ENCODE measurements at places on chromosomes 2 and 18. TPM values are rescaled to one million over a fixed set of nuclear protein-coding genes. Genes with fewer than 3 reads are reported as not detected.

- no peak for DNase-seq
Observed at GRCh38 chr2:119575439-119575838, 31.2 kb downstream of the CFAP221 start.

DNA sequence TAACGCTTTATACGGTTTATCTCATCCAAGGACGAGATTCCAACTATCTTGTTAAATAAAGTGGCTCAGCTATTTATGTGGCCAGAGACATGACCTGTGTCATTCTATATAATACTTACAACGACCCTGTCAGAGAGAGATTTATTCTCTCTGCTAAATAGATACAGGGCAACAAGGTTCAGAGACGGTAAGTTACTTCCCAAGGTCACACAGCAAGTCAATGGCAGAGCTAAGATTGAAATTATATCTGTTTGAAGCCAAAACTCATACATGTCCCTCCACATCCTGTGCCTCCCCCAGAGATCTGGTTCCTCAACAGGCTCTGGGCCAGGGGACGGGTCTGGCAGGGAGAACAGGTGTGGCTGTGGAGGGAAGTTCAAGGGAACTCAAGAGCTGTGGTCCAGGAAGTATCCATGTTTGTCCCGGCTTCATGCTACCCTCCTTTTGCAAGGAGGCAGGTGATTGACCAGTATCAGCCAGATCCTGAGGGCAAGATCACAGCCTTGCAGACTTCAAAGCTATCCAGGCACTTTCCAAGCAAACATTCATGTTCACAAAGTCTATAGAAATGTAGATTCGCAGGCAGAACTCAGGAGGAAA lies 99.8 kb downstream of the CAPN13 start:
- no peak for DNase-seq

DNA sequence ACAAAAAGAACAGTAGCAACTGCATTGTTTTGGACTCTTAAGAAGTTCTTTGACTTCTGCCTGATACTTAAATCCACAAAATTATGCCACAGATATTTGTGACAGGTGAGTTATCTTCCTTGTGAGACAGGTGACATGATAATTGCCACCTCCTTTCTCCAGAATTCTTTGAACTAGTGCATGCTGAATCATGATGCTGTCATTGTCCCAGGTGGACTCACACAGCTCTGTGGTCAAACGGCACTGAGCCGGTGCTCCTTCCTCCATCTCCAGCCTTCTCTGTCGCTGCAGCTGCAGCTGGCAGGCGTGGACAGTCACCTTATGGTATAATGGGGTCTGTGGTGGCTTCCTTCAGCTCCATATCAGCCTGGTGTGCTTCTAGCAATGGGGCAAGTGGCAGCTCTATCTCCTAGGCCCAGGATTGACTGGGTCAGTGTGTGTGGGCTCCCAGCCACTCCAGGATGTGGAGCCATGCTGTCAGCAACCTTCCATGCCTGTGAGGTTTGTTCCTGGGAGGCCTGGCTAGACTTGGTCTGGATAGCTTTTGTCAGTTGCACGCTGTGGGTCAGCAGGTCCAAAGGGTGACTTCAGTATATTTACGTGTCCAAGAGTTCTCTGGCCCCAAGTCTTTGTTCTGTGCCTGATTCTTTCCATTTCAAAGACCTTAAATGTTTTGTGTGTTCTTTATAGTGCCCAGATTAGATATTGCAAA lies 15.7 kb downstream of the ARMC9 start:
- no peak for DNase-seq

DNA sequence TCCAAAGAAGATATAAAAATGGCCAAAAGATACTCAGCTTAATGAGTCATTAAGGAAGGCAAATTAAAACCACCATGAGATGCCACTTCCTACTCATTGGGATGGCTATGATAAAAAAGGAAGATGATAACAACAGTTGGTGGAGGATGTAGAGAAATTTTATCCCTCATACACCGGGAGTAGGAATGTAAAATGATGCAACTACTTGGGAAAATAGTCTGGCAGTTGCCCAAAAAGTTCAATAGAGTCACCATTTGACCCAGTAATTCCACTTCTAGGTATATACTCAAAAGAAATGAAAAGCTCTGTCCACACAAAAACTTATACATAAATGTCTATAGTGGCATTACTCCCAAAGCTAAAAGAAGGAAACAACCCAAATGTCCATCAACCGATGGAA lies 10.1 kb upstream of the SULT1C2 start:
- DNase-seq, result no peak

- DNase-seq, result no peak
Observed at GRCh38 chr2:239913636-239914417, 111.3 kb downstream of the NDUFA10 start.

- no peak for DNase-seq
Observed at GRCh38 chr18:27797484-27797883, 379.4 kb downstream of the CDH2 start.

DNA sequence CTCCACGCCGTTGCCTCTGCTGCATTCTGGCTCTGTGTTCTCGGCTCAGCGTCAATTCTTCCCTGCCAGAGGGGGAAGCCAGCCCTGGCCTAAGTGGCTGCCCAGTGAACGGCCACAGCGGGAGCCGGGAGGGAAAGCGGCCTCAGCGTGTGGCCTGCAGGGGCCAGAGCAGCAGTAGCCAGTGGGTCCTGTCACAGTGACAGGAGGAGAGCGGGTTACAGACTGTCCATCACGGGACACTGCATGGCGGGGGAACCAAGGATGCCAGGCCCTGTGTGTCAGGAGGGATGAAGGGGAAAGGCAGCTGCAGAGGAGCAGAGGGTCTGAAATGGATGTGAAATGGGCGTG lies 39.7 kb downstream of the PDIA6 start:
- no peak for DNase-seq

GRCh38 chr2:241226723-241227572 lies 38.5 kb downstream of the ANO7 start:
- no peak for DNase-seq

DNA sequence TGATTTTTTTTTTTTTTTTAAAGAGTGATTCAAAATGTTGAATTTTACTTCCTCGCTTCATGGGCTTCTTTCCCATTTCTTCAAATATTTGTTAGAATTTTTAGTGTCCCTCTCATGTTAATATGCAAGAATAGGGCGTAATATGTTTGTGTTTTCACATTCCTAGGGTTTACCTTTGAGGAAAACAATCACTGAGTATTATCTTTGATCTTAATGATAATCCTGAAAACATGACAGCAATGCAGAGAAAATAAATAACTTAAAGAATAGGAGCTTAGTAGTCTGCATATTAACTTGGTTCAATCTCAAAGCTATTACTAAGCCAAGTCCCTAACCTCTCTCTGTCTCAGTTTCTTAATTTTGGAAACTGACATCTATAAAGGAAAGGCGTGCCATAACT lies 475.4 kb downstream of the NRXN1 start:
- DNase-seq, result no peak

The GPR75 gene
- total RNA-seq, result 10.0 TPM

The CPS1 gene
- 8.3 TPM for total RNA-seq

The SERPINB13 gene
- total RNA-seq, result not detected

Data from spinal cord (tissue), 10 donors.